Adipocyte (in vitro differentiated cells): ENCODE measurements at places on chromosomes 2 and 18.

- DNase-seq, result no peak
Measured at GRCh38 chr18:7619676-7620075, 52.6 kb downstream of the PTPRM start.

DNA sequence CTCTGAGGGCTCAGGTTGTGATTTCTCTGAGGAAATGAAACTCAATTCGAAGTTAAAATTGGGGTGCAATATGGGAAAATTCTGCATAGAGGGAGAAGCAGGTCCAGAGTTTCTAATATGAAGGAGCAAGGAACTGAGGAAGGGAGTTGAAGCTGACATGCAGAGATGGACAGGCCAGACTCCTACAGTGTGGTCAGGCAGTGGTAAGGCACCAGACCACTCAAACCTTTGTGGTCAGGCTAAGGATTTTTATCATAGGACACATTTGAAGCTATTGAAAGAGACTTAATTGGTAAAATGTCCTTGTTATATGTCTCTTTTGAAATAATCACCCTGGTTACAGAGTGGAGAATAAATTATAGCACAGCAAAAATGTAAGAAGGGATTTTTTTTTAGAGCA lies 1074.8 kb upstream of the CDH2 start:
- no peak for DNase-seq

DNA sequence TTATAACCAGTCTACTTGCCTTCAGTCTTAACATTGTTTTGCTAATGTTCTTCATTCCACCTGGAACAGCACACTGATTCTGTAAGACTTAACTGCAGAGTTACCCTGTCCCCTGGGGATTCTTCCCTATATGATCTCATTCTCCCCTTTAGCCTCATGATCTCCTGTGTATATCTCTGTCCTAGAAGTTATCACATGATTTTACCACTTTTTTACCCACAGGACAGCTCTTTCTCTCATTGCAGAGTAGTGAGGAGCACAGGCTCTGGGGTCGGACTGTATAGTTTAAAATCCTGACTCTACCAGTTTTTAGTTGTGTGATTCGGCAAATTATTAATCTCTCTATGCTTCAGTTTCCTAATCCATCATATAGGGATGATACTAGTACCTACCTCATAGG lies 14.2 kb upstream of the EXOC6B start:
- no peak for DNase-seq

DNA sequence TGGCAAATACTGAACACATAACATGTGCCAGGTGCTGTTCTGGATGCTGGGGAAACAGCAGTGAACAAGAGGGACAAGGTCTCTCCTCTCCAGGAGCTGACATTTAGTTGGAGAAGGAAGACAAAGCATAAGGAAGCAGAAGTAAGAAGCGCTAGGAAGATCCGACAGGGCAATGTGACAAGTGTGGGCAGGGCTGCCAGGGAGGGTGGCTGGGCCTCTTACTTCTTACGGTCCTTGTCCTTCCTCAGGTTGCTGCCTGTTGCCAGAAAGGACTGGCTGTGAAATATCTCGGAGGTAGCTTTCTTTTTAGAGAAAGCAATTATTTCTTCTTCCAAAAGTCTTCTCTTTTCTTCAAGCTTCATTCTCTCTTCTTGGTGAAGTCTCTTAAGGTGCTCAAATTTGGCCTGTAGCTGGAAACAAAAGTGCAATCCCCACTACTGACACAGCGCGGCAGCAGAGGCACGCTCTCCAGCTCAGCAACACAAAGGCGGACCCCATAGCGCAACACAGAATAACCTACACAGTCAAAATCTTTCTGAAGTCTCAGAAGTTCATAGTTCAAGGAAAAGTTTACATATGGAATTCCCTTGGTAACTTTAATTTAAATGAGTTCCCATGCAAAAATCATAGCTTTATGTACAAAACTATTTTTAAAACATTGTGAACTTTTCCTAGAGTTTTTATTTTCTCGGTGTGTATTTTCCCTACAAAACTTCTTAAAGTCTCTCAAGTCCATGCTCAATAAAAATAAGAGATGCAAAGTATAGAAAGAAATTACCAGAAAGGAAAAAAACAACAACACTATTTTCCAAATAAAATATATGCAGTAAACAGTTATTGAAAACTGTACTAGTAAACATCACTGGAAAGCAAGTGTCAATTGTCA lies 67.7 kb downstream of the SEPTIN10 start:
- peak; percentile 85 for DNase-seq

DNA sequence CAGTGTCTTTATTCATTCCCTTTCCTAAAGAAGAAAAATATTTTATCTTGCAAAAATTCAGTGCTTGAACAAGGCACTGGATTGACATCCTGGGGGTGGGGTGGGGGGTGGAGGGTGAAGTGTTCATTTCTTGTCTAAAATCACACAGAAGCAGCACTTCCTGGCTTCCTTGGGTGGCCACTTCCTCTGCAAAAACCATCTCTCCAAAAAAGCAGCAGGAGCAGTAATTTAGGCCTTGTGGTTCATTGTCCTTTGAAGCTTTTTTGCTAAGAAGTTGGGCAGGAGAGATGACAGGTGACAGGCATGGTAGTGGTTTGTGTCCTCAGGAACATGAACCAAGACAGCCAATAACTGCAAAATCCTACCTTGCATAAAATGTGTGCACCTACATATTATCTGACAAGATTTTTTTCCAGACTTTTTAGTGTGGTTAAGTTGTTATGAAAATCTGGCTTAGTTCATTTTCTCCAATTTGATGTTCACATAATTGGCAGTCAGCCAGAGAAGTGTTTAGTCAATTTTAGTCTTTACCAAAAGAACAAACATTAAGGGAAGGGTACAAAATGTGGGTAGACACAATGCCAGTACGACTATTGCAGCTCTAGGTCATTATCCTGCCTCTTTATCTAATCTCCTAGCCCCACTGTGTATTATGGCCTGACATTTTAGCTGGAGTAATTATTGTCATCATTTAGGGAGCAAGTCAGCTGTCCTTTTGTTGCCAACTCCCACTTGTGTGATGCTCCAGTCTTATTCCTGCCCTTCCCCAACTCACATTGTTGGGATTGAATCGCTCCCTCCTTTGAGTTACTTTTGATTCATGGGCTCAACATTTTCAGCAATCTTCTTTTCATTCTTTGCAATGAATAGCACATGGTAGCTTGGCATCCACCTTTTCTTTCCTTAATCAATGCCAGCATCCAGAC lies 177.2 kb downstream of the MYO3B start:
- DNase-seq, result no peak

GRCh38 chr2:240557808-240558207 lies at the start of gene ANKMY1:
TSS of gene ANKMY1 (minus strand) at chr2:240557988. CDS start at chr2:240557335, 653 bp downstream.
- DNase-seq, result peak; percentile 89

DNA sequence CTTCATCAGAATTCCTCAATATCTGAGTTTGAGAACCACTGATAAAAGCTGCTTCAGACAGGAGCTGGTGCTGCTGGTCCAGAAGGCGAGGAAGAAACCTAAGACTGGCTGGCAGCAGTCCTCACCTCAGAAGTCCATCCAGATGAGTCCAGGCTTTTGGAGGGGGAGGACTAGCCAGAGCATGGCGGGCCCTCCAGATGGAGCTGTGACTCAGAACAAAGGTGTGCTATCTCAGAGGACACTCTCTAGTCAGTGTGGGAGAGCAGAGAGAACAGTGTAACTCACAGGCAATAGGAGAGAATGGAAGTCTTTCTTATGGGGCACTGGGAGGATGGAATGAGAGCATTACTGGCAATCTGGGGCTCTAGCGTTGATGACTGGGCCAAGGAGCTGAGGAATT lies 191.4 kb downstream of the NYAP2 start:
- DNase-seq, result no peak

GRCh38 chr18:24491927-24492834 lies 31.7 kb downstream of the HRH4 start:
- DNase-seq, result no peak

DNA sequence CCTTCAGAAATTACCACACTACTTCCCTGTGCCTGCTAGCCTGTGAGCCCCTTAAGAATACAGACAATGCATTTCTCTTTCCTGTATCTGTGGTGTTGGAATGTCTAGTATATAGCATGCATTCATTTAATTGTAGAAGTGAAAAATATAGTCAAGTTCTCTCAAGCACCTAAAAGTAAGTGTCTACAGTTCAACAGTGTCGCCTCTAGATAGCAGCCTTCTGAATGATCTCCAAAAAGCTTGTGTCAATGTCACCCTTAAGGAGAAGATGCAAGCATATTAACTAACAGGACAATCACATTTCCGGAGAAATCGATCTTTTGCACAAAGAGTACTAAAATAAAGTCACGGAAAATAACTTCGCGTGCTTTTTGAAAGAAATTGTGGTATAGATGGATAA lies 27.5 kb upstream of the DSG3 start:
- DNase-seq, result no peak
